ENCODE measurements at places on chromosomes 2 and 18.

DNA sequence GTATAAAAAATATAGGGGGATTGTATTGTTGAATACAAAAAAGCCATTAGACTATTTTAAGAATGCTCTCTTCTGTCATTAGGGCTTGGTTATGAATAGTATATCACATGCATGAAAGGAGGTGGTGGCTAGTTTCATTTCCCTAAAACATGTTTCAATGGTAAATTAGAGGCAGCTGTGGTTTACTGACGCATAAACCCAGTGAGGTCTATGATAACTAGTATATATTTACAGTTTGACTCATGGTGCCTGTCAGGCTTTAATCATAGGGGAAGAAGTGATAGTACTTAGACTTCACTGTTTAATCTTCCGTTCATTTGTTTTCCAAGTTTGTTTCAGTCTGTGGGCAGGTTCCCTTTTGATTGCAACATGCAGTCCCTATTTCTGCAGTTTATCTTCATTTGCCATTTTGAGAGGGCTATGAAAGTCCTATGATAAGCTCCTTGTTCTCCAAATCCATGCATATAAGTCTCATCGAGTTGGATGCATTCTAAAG lies 55.1 kb upstream of the MAP4K3 start:
- no peak overlapping the region for H3K27ac ChIP-seq
- no peaks in the 10 kb centered on the region for H3K36me3 ChIP-seq
- peaks cover 2% of the 10 kb centered on the region for H3K27me3 ChIP-seq
- no peak overlapping the region for H3K4me3 ChIP-seq
- no peak for DNase-seq
- peaks cover 32% of the 10 kb centered on the region for H3K4me1 ChIP-seq

DNA sequence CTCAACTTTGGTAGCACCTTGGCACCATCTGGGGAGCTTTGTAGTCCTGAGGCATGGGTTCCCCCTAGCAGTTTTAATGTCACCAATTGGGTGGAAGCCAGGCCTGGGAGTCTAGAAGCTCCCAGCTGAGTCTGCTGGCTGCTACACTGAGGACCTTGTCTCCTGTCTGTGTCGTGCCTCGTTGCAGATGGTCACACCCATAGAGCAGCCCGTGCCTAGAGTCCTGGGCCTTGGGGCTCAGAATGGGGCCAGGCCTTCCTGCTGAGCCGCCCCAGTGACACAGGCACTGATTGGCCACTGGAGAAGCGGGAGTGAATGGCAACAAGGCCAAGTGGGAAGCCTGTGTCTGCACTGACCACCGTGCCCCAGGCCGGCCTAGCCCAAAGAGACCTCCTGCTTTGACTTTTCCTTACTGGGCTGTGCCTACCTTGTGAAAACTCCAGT lies 113.2 kb downstream of the SH3RF3 start:
- H3K4me1 ChIP-seq = peaks cover 42% of the 10 kb centered on the region
- no peak overlapping the region for H3K4me3 ChIP-seq
- H3K27me3 ChIP-seq = no peaks in the 10 kb centered on the region
- H3K27ac ChIP-seq = no peak overlapping the region
- no peak for DNase-seq
- no peaks in the 10 kb centered on the region for H3K36me3 ChIP-seq

DNA sequence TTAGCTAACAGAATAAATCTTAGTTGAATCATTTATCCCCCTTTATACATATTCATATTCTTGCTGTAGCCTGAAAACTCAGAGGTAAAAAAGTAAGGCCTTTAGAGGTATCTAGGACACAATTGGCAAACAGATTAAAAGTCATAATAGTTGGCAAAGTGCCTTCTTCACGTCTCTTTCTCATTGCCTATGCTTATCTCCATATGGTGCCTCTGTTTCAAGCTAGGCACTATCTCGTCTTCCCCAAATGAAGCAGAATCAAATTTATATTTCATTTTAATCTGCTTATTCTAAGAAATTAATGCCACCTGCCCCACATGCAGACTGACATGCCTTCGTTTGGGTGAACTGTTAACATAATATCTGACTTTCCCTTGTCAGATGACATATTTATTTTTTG lies 245.4 kb downstream of the CDH2 start:
- no peak for DNase-seq
- no peaks in the 10 kb centered on the region for H3K4me1 ChIP-seq
- no peak overlapping the region for H3K27ac ChIP-seq
- no peak overlapping the region for H3K4me3 ChIP-seq
- no peaks in the 10 kb centered on the region for H3K36me3 ChIP-seq

DNA sequence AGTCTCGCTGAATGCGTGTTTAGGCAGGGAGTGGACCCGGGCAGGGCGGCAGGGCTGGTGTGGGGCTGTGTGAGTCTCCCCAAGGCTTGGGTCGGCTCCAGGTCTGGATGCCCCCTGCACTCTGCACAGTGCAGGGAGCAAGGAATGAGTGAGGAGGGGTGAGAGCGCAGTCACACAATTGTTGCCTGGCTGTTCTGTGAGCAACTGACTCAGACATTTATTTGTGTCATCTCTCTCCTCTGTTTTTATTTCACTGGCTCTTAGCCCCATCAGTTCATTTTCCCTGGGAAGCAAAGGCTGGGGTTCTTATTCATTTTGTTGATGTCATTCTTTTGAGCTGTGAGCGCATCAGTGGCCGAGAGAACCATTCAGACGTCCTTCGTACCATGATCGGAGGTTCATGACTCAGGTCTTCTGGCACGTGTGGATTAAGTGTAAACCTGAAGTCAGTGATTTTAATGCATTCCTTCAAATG lies 61.1 kb downstream of the GATA6 start:
- no peak for DNase-seq
- H3K4me3 ChIP-seq = no peak overlapping the region
- H3K27me3 ChIP-seq = peaks cover 7% of the 10 kb centered on the region
- no peak overlapping the region for H3K27ac ChIP-seq
- H3K36me3 ChIP-seq = no peaks in the 10 kb centered on the region

GRCh38 chr2:31434911-31435310 lies 20.4 kb upstream of the XDH start:
- no peaks in the 10 kb centered on the region for H3K36me3 ChIP-seq
- H3K27ac ChIP-seq = no peak overlapping the region
- H3K27me3 ChIP-seq = peaks cover 2% of the 10 kb centered on the region
- DNase-seq = no peak

DNA sequence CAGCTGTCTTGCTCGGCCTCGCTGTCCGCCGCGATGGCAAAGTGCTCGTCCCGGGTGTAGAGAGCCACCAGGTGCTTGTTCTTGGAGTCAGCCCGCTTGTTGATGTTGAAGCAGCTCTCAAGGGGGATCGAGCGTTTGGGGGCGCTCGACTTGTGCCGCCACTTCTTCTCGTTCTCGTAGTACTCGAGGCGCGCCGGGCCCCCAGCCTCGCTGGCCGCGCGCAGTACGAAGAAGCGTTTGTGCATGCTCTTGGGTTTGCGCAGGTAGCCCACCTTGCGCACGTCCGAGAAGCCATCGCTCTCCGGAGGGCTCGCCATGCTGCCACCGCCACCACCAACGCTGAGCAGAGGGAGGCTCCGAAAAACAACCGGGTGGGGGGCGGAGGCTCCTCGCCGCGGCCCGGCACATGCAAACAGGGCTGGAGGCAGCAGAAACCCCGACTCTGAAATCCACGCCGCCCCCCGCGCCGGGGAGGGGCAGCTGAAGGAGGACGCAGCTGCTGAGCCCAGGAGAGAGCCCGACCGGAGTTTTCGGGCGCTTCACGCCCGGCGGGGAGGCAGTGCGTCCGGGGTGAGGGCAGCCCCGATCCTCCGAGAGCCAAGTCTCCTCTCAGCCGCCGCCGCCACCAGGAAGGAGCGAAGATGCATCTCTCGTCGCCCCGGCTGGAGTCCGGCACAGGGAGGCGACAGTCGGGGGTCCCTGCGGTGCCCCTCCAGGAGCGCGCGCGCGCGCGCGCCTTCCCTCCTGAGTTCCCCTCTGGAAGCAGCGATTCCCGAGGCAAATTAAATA lies 1.0 kb downstream of the IRS1 start:
- H3K36me3 ChIP-seq = no peaks in the 10 kb centered on the region
- peak overlapping the region; percentile 92 for H3K27ac ChIP-seq
- DNase-seq = peak; percentile 82
- peak overlapping the region; percentile 90 for H3K4me3 ChIP-seq

DNA sequence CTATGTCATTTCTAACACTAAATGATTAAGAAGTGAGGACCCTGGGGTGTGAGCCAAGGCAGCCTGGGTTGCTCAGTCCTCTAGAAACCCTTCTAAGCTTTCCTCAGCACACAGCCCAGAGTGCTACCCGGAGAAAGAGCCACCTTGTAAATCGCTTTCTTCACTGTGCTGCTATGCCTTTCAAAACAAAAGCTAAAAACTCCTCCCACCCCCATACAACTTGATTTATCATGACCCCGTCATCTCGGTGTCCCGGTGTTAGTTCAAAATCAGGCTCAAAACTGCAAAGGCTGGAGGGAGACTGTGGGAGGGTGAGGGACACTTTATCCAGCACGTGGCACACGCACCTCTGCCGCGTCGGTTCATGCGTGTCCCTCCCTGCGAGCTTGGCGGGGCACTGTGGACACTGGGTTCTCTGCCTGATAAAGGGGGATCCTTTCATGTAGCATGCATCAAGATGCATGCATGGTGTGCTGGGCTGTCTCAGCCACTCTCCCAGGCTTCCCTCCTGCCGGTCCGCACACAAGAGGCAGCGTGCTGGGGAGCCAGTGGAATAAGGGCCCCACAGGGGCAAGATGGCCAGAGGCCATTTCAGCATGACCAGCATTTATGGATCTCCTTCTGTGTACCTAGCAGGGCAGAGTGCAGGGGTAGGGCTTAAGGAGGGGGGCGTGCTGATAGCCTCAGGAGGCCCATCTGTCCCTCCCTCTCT lies 170.4 kb downstream of the SMAD7 start:
- H3K27me3 ChIP-seq = no peaks in the 10 kb centered on the region
- H3K27ac ChIP-seq = peak overlapping the region; percentile 20
- no peak for DNase-seq
- no peak overlapping the region for H3K4me3 ChIP-seq
- H3K4me1 ChIP-seq = peaks cover 6% of the 10 kb centered on the region
- no peaks in the 10 kb centered on the region for H3K36me3 ChIP-seq

GRCh38 chr2:223758131-223758840 lies 79.1 kb downstream of the AP1S3 start:
- no peaks in the 10 kb centered on the region for H3K36me3 ChIP-seq
- no peak for DNase-seq
- no peaks in the 10 kb centered on the region for H3K27me3 ChIP-seq
- no peak overlapping the region for H3K27ac ChIP-seq

GRCh38 chr2:128410035-128410757 lies 91.5 kb upstream of the HS6ST1 start:
- no peaks in the 10 kb centered on the region for H3K4me1 ChIP-seq
- no peak overlapping the region for H3K4me3 ChIP-seq
- H3K27me3 ChIP-seq = no peaks in the 10 kb centered on the region
- DNase-seq = no peak
- H3K36me3 ChIP-seq = no peaks in the 10 kb centered on the region

- H3K27ac ChIP-seq = no peak overlapping the region
Measured at GRCh38 chr2:173238831-173239230, 115.8 kb upstream of the CDCA7 start.

- no peaks in the 10 kb centered on the region for H3K36me3 ChIP-seq
- no peaks in the 10 kb centered on the region for H3K4me1 ChIP-seq
- no peak overlapping the region for H3K4me3 ChIP-seq
Measured at GRCh38 chr2:201900362-201900761, 94.0 kb downstream of the CDK15 start.

GRCh38 chr2:160052531-160052930 lies 9.9 kb downstream of the PLA2R1 start:
- DNase-seq = no peak
- no peaks in the 10 kb centered on the region for H3K36me3 ChIP-seq
- H3K4me3 ChIP-seq = no peak overlapping the region
- no peaks in the 10 kb centered on the region for H3K4me1 ChIP-seq

DNA sequence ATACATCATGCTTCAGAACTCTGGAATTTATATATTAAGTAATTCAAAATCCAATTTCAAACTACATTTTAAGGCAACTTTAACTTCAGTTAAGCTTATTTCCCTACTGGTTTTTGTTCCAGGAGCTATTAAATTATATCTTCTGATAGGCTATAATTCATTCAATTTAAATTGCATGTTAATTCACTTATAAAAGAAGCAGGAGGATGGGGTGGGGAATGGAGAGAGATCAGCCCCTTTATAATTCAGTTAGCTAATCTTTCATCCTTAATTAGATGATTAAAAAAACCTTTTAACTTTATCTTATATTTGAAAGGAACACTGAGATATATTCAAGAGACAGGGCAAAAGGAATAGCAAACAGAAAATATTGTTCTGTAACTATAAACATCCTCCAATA lies 86.8 kb downstream of the AKAIN1 start:
- no peaks in the 10 kb centered on the region for H3K27me3 ChIP-seq
- H3K4me3 ChIP-seq = no peak overlapping the region
- no peak overlapping the region for H3K27ac ChIP-seq
- peaks cover 5% of the 10 kb centered on the region for H3K4me1 ChIP-seq

DNA sequence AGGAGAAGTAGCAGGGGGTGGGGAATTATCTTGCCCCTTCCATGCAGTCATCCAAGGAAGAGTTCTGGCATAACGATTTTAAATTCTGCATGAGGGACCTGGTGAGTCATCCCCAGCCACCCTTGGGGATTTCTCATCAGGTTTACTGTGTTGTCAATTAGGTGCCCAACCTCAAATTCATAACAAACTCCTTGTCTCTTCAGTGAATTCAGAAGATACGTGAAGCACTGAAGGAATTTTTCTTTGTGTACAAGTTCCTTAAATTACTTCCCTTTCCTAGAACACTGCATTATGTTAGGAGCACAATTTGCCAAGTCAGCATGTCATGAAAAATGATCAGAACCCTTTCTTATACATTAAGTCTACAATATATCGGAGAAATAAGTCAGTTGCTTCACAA lies 70.8 kb upstream of the NOSTRIN start:
- peaks cover 20% of the 10 kb centered on the region for H3K36me3 ChIP-seq
- H3K4me3 ChIP-seq = no peak overlapping the region
- DNase-seq = no peak
- no peak overlapping the region for H3K27ac ChIP-seq
- H3K4me1 ChIP-seq = peaks cover under 1% of the 10 kb centered on the region

Measured in naive thymus-derived CD8-positive, alpha-beta T cell (primary cell).